ENCODE measurements at places on chromosomes 13 and 19.

DNA sequence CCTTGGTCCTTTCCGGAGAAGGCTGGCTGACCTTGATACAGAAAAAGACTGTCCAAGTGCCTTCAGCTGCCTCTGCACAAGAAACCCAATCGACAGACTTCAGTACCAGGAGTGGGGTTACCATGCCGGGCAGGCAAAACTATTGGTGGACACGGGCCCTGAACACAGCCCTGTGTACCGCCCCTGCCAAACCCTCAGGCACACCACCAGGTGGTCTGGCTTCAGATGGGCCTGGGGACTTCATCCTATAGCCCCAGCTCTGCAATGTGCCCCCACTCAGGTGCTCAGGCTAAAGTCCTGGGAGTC is 17.5 kb downstream of the TCF3 start:
- DNase-seq, result no peak

GRCh38 chr13:30140973-30141372 is 166.4 kb downstream of the KATNAL1 start:
- DNase-seq, result no peak

GRCh38 chr19:45499196-45500180 is 1.2 kb downstream of the PPM1N start:
- no peak for DNase-seq

- no peak for DNase-seq
Measured at GRCh38 chr13:75294110-75294509, 187.9 kb downstream of the TBC1D4 start.

GRCh38 chr13:88459331-88459730 is 788.2 kb downstream of the SLITRK5 start:
- no peak for DNase-seq

GRCh38 chr13:113618455-113618854 is 33.9 kb downstream of the TFDP1 start:
- no peak for DNase-seq

- peak; percentile 96 for DNase-seq
Measured at GRCh38 chr19:38658462-38659306, 11.2 kb downstream of the ACTN4 start.

- no peak for DNase-seq
Measured at GRCh38 chr13:25967144-25967543, 84.7 kb downstream of the SHISA2 start.

GRCh38 chr19:41887711-41888382 is 4.9 kb downstream of the ARHGEF1 start:
- DNase-seq, result no peak

DNA sequence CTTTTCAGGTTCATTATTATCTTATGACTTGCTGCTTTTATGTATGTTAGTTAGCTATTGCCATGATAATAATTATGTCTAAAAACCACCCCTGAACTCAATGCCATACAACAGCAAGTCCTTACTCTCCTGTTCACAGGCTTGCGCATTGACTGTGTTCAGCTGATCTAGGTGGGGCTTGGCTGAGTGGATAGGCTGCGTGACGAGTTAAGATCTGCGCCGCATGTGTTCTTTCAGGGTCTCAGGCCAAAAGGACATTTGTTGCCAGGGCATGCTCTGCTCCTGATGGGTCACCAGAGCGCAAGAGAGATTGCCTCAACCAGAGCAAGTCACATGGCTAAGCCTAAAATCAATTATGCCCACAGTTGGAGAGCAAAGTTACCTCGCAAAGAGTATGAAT is 859 bp downstream of the ZNF568 start:
- no peak for DNase-seq

- no peak for DNase-seq
Measured at GRCh38 chr19:30590596-30591229, 218.5 kb downstream of the ZNF536 start.

DNA sequence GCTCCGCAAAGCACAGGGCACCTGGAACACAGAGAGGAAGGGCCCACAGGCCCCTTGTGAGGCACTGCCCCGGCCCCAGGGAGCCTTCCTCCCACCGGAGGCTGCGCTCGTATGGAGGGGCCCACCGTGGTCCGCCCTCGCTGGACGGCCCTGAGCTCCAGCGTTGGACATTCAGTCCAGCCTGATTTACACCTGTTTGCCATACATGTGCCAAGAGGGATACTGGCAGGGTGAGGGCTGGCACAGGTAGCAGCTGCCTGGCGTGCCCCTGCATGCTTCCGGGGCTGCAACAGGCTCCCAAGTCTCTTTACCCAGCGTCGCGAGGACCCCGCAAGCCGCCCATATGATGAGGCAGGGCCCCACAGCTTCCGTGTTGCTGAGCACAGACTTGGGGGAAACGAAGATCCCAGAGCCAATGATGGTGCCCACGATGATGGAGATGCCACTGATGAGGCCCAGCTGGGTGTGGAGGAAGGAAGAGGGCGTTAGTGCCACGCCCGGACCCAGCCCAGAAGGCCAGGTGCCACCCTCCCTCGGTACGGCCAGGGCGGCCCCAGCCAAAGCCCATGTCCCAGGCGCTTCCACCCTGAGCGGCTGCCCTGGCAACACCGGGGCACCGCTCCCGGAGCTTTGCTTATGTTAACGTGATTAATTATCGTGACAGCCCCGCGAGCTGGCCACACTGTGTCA is 5.1 kb downstream of the SLC7A9 start:
- no peak for DNase-seq

- peak; percentile 47 for DNase-seq
Measured at GRCh38 chr19:3073159-3073563, 10.9 kb upstream of the TLE5 start.

DNA sequence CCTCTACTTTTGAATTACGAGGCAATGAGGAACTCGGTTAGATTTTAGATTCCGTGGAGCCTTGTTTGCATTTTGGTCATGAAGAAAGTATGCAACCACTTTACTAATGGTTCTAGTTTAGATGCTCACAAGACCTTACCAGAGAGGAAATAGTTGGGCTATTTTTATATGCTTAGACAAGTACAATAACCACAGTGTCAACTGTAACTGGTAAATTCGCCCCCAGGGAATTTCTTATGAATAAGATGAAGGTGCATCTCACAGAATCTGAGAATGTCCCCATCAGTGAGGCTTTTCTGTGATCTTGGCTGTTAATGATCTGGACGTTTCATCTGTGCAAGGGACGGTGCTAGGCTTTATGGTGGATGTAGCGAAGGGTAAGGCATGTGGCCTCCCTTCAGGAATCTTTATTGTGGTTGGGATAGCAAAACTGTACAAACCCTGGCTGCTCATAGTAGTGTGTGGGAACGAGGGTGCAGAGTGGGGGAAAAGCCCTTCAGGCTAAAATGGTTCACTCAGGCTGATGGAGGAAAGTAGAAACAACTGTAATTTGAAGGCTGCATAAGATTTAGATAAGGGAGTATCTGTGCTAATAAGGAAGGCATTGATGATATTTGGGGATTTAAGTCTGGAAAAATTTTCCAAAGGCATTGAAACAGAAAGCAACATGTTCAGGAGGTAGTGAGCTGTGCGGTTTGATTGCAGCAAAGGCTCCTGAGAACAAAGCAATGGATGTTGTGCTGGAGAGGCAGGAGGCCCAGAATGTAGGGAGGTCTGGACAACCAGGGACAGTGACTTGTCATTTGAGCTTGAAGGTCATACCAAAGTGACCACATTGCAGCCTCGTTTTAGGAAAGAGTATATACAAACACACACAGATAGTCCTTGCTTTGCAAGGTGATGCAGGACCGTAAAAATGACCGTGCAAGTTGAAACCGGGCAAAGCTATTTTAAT is 28.4 kb downstream of the UBAC2 start:
- no peak for DNase-seq

DNA sequence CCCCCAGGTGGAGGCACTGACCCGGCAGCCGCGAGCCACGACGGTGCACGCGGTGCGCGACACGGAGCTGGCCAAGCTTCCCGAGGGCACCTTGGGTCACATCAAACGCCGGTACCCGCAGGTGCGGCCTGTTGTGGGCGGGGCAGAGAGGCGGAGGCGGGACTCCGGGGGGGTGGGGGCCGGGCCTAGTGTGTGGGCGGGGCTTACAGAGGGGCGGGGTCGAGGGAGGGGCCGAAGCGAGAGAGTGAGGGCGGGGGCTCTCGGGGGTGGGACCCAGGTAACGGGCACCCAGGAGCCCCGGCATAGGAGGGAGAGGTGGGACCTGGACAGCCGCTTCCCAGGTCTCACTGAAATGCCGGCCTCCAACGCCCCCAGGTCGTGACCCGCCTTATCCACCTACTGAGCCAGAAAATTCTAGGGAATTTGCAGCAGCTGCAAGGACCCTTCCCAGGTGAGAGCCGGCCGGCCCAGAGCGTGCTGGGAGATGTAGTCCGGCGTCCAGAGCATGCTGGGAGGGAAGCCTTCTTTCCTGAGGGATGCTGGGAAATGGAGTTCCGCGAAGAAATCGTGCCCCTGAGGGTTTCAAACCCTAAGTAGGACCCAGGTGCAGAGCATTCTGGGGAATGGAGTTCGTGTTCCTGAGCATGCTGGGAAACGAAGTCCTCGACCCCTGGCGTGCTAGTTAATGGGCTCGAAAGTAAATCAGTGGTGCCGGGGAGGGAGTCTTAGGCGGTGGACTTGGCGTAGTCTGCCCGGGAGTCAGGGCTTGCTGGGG is 15.7 kb downstream of the PNPLA6 start:
- no peak for DNase-seq

DNA sequence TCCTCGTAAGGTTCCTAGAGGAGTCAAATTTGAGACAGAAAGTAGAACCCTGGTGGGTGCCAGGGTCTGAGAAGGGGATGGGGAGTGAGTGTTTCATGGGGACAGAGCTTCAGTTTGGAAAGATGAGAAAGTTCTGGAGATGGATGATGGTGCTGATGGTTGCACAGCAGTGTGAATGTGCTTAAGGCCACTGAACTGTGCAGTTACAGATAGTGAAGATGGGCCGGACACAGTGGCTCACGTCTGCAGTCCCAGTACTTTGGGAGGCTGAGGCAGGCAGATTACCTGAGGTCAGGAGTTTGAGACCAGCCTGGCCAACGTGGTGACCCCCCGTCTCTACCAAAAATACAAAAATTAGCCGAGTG is 917 bp downstream of the SPC24 start:
- DNase-seq, result no peak

GRCh38 chr19:6851359-6851758 is 36.0 kb upstream of the ADGRE1 start:
- DNase-seq, result no peak

GRCh38 chr13:108060111-108060510 is 155.2 kb downstream of the LIG4 start:
- DNase-seq, result no peak

DNA sequence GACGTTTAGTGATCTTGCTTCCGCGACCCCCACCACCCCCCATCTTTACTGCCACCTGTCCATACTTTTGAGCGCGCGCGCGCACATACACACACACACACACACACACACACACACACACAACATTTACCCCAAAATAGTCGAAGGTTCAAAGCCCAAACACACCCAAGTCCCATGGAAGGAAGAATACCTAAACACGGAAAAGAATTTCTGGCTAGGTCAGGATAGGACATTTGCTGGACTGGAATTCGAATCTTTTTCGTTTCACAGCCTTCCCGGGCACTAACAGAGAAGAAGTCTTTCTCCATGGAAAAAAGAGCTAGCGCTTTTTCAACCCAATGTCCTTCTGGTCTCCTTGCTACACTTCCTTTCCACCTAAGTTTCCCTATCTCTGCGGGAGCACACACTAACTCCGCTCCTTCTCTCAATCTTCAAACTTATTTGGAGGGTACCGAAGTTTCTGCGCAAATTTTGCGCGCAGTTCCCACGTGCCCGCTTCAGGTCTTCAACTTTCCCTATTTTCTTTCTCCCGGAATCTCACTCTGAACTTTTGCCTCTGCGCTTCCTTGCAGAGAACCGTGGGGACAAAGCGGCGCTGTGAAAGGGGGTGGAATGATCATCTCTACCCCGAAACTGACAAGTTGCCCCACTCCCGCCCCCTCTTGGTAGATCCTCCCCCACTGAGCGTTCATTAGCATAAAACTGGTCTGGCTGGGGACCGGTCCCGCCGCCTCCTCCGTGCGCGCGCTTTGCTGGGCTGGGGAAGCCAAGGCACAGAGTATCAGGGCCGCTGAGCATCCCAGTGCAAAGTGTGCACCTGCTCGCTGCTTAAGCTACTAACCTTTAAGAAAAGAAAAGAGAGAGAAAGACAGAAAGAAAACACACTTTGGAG is 2.7 kb downstream of the DACH1 start:
- DNase-seq, result peak; percentile 36

DNA sequence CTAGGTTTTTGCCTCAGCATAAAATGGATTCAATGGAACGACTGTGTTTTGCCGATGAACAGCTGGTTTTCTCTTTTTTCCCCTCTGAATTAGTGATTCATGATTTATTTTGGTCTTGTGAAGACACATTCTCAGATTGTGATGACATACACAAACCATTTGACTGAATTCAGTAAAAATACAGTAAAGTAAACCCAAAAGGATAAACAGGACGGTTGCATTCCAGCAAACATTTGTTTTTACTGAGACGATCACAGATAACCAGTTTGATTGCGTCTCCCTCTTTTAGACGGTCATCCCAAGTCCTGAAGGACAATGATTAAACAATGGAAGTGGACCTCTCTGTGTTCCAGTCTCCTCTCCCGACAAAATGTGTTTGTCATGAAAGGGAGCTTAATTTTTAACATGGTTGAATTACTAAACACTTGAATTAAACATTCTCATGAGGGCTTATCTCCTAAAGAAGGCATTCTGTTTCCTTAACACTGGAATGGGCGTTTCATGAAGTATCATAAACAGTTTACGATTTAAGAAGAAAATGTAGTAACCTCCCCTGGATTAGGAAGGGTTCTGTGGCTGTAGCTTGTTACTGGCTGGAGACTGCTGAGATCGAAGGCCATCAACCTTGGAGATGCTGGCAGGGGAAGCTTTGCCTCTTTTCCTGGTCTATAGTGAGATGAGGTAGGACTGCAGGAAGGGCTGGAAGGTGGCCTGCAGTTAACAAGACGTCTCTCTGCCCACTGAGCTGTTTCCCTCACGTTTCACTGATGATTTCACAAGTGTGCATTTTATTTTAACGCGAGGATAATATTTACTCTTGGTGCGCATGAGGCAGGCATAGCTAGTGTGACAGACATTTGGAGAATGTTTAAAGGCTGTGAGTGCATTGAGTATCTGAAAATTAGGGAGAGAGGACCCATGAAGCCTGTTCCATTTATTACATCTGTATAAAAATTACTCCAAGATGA is 457.9 kb downstream of the FGF9 start:
- DNase-seq, result no peak

- DNase-seq, result no peak
Measured at GRCh38 chr13:24338721-24339120, 29.3 kb downstream of the C1QTNF9 start.

- no peak for DNase-seq
Measured at GRCh38 chr13:84431646-84432045, 549.4 kb upstream of the SLITRK1 start.

GRCh38 chr19:18861235-18861634 is 29.5 kb downstream of the UPF1 start:
- no peak for DNase-seq

DNA sequence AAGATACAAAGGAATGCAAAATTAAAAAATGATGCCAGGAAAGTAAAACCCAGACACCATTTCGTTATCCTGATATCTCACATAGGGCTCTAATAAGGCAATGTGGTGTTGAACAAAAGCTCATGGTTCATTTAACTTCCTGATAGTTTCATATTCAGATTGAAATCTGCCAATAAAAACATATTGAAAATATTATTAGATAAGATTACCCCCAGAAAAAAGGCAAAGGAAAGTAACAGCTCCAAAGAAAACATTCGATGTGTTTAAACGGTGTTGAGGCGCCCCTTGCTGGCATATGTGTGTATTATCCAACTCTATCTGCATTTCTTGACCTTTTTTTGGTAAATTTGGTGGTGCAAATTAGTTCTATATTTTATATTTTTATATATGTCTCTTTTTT is 75.9 kb downstream of the ESD start:
- peak; percentile 20 for DNase-seq
